Myocyte (in vitro differentiated cells): ENCODE measurements at places on chromosomes 2 and 18. TPM values are rescaled to one million over a fixed set of nuclear protein-coding genes. Genes with fewer than 3 reads are reported as not detected.

The M1AP gene
- 0.16 TPM in 1 of 2 replicates, not detected in the other for total RNA-seq

GRCh38 chr2:467543-467891 is 179.6 kb upstream of the ALKAL2 start:
- DNase-seq: no peak

DNA sequence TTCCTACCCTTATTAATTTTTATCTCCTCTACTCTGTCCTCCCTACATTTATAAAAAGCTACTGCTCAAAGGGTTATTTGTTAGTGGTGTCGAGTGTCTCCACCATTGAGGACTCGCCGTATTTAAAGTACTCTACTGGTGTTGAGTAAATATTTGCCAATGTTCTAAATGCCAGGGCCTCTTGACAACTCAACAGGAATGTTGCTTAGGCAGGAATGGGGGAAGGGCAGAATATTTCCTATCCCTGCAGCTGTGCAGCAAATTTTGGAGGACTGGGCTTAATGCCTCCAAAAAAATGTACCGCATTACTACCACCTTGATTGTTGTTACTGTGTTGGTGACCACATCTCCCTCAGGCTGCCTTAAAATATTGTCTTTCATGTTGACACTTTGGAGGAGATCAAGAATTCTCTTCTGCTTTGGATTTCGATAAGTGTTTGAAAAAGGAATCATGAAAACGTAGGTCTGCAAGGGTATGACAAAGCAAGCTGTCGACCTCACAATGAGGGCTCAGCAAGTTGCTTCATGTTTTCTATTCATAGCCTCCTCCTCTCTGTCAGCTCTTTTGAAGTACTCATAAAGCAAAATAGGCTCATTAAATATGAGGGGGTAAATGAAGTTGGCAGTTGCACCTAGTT is 84.3 kb downstream of the EFEMP1 start:
- DNase-seq: peak; percentile 77

DNA sequence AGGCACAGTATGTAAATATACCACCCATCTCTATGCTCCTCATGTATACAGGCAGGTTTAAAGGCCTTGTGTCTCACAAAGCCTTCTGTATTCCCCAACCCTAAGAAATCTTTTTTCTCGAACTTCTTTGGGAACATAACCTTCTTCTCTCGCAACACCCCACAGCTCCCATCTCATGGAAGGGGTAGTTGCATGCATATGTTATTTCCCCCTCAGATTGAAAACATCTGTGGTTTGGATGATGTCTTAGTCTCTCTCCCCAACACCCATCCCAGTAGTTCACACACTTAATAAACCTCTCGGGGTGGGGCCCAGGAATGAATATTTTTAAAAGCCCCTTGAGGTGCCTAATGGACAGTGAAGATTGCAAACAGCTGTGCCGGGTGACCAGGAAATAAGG is 21.0 kb upstream of the HDAC4 start:
- no peak for DNase-seq

- DNase-seq: peak; percentile 9
Measured at GRCh38 chr2:148906124-148906523, 31.1 kb downstream of the KIF5C start.
